ENCODE measurements at places on chromosomes 1 and 21. TPM values are rescaled to one million over a fixed set of nuclear protein-coding genes. Genes with fewer than 3 reads are reported as not detected.

DNA sequence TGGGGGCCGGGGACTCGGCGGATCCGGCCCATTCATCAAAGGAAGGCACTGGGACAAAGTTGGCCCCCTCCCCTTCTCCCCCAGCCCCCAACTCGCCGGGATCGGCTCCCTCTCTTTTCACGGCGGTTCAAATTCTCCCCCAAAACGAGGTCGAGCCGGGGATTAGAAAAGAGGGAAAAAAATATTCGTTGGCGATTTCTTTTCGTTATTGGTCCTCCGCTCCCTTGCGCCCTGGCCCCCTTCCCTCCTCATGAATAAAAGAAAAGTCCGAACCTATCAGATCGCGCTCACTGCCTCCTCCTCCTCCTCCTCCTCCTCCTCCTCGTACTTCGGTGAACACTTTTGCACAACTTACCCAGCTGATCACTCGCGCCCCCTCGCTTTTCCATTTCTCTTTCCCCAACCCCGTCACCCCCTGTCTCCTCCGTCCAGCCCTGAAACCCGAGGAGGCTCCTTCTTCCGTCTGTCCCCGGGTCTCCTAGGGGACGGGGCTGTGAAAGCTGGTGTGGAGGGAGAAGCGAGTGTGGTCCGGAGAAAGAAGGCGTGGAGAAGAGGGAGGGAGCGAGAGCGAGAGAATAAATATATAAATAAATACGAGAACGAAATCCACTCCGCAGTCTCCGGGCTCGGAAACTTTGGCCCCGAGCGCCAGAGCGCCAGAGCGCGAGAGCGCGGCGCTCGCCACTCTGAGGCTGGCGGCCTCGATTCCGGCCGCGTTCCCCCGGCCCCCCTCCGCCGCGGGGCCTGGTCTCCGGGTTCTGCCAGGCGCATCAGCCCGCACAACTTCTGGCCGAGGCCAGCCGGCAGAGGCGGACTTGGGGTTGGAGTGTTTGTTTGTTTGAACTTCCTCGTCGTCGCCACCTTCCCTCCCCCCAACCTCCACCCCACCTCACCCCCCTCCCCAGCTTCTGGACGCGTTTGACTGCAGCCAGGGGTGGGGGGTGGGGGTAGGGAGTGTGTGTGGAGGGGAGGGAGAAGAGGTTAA lies at the start of gene PAX7:
PAX7 (plus strand) TSS at position 336 of the 985 bp plus-strand sequence. CDS start 758 bp downstream, outside the sequence.
- no peak for DNase-seq
- H3K4me3 ChIP-seq: no peak within 1 kb of the TSS
- H3K27me3 ChIP-seq: peaks cover 100% of the 10 kb centered on the region
- peaks cover 8% of the 10 kb centered on the region for H3K4me1 ChIP-seq

DNA sequence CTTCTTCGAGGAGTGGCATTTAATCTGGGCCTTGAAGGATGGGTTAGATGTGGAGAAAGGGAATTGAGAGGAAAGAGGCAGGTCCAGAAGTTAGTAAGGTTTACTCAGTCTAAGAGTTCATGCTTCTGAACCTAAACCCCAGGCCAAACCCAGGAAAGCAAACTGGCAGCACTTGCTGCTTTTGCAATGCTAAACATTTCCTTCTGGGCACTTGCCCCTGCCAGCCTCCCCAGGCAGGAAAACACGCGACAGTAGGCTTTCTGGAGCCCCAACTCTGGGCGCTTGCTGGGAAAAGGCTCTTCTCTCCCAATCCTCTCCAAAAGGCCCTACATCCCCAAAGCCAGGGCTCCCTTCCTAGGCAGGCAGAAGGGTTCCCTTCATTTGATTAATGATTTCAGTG lies 2.5 kb downstream of the OLFML2B start:
- H3K27ac ChIP-seq: peak overlapping the region; percentile 84
- no peak overlapping the region for H3K4me3 ChIP-seq
- H3K36me3 ChIP-seq: no peaks in the 10 kb centered on the region
- peaks cover 13% of the 10 kb centered on the region for H3K27me3 ChIP-seq

DNA sequence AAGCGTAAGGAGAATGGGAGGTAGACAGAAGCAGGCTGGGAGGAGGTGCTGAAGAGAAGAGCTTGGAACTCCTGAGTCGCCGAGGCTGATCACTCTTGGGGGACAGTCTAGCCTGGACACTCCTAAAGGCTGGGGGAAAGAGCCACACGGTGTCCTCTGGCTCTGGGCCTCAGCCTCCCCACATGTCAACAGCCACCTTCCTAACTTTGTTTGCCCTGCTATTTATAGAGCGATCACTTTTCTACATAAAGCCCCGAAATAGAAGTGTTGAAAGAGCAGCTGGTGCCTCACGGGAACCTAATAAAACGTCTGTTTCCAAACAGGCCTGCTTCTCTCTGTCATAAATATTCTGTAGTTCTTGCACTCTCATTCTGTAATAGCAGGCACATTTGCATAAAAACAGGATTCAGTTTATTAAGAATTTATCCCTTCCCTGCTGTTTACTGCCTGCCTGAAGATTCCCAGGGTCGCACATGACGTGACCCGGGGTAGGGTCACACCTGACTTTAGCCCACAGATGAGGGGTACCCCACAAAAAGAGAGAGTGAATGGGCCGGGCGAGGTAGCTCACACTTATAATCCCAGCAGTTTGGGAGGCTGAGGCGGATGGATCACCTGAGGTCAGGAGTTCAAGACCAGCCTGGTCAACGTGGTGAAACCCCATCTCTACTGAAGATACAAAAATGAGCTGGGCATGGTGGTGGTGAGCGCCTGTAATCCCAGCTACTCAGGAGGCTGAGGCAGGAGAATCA lies 212.5 kb downstream of the TOMM20 start:
- H3K4me1 ChIP-seq: peaks cover 44% of the 10 kb centered on the region
- peak overlapping the region; percentile 39 for H3K27ac ChIP-seq
- no peaks in the 10 kb centered on the region for H3K27me3 ChIP-seq
- H3K4me3 ChIP-seq: no peak overlapping the region
- no peak for DNase-seq

DNA sequence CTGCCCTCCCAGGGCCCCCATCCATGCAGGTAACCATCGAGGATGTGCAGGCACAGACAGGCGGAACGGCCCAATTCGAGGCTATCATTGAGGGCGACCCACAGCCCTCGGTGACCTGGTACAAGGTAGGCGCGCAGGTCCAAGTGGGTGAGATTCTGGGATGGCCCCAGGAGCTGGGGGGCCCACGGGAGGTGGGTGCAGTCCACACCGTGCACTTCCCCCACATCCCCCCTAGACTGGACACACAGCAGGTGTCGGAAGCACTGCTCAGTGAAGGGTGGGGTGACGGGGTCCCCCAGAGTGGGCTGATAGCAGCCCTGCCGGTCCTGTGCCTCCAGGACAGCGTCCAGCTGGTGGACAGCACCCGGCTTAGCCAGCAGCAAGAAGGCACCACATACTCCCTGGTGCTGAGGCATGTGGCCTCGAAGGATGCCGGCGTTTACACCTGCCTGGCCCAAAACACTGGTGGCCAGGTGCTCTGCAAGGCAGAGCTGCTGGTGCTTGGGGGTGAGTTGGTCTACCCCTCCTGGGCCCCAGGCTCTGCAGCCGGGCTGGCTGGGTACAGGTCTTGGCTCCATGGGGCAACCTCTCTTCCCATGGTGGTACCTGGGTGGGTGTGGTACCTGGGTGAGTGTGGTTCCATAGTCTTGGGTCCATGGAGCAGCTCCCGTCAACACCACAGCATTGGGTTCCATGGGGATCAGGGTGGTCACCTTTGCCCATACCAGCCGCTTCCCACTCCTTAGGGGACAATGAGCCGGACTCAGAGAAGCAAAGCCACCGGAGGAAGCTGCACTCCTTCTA lies 40.4 kb downstream of the TRIM11 start:
- peaks cover under 1% of the 10 kb centered on the region for H3K4me1 ChIP-seq
- H3K27ac ChIP-seq: no peak overlapping the region
- H3K27me3 ChIP-seq: peaks cover 25% of the 10 kb centered on the region
- DNase-seq: no peak
- H3K36me3 ChIP-seq: no peaks in the 10 kb centered on the region

GRCh38 chr1:98129491-98129890 lies 208.7 kb upstream of the DPYD start:
- H3K4me3 ChIP-seq: no peak overlapping the region
- no peaks in the 10 kb centered on the region for H3K27me3 ChIP-seq
- DNase-seq: no peak
- H3K27ac ChIP-seq: no peak overlapping the region
- H3K36me3 ChIP-seq: no peaks in the 10 kb centered on the region

DNA sequence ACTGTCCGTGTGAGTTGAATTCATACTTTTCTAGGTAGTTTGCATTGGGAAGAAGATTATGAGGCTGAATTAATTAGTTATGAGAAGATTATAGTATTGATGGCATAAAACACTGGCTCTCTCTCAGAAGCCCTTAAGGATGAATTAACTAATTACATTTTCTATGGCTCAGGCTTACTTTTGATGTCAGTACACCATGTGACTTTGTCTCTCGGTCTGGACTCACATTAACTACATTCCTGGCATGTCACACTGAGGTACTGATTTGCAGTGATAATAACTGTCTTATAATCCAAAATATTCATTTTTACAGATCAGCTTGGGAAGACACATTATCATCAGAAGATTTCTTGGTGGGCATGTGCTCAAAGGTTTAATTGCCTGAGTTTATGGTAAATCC lies 362.2 kb downstream of the ZP4 start:
- H3K27me3 ChIP-seq: no peaks in the 10 kb centered on the region
- H3K27ac ChIP-seq: no peak overlapping the region
- DNase-seq: no peak
- no peak overlapping the region for H3K4me3 ChIP-seq

- H3K36me3 ChIP-seq: no peaks in the 10 kb centered on the region
- H3K4me1 ChIP-seq: no peaks in the 10 kb centered on the region
- no peaks in the 10 kb centered on the region for H3K27me3 ChIP-seq
- H3K27ac ChIP-seq: no peak overlapping the region
These were observed 68.0 kb downstream of the ADAMTS1 start for GRCh38 chr21:26777166-26777565.

GRCh38 chr1:84069236-84069845 lies 70.4 kb upstream of the TTLL7 start:
- H3K36me3 ChIP-seq: no peaks in the 10 kb centered on the region
- peaks cover 8% of the 10 kb centered on the region for H3K27me3 ChIP-seq
- H3K4me3 ChIP-seq: no peak overlapping the region
- no peak for DNase-seq

GRCh38 chr21:25960402-25960801 lies 210.2 kb downstream of the APP start:
- no peaks in the 10 kb centered on the region for H3K36me3 ChIP-seq
- no peak overlapping the region for H3K27ac ChIP-seq
- no peaks in the 10 kb centered on the region for H3K27me3 ChIP-seq
- no peaks in the 10 kb centered on the region for H3K4me1 ChIP-seq
- DNase-seq: no peak
- H3K4me3 ChIP-seq: no peak overlapping the region

DNA sequence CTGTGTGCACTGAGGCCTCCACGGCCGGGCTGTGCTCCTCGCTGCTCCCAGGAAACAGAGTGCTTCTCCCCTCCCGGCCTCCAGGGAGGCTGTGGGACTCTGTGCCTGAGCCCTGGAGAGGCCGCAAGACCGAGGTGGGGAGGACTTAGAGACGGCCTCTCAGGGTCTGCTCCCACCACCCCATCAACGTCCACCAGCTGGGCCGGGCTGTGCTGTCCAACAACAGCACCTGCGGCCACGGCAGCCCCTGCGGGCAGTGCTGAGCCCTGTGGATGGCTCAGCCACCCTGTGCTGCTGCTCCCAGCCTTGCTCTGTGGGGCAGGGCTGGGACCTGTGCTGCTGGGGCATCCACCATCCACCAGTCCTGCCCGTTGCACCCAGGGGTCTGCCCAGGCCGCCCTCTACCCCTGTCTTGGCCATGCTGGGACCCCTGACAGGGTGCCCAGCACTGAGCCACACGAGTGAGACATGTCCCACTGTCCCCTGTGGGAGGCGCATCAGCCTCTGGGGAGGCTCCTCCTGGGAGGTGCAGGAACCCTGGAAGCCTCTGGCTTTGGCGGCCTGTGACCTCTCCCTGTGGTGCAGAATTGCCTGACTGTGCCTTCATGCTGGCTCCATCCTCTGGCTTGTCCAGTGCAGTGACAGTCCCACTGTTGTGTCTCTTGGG lies 31.2 kb upstream of the LRRC3 start:
- H3K27me3 ChIP-seq: no peaks in the 10 kb centered on the region
- no peak for DNase-seq
- no peaks in the 10 kb centered on the region for H3K4me1 ChIP-seq
- H3K4me3 ChIP-seq: no peak overlapping the region
- no peak overlapping the region for H3K27ac ChIP-seq
- no peaks in the 10 kb centered on the region for H3K36me3 ChIP-seq

DNA sequence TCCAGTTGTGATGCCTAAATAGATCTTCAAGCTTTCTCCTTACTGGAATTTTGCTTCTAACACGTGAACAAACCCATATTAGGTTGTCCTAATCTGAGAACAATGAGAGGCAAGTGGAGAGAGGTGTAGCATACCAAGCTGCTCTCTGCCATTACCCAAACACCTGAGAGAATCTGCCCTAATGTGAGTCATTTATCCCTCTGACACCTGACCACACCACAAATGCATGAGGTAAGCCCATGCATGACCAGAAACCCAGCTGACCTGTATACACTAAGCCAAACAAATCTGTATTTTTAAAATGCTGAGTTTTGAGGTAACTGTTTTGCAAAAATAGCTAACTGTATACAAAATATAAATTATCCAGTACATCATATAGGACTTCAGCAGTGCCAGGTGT lies 1458.1 kb upstream of the B3GALT2 start:
- no peaks in the 10 kb centered on the region for H3K36me3 ChIP-seq
- no peak for DNase-seq
- no peaks in the 10 kb centered on the region for H3K4me1 ChIP-seq
- no peaks in the 10 kb centered on the region for H3K27me3 ChIP-seq
- H3K4me3 ChIP-seq: no peak overlapping the region
- no peak overlapping the region for H3K27ac ChIP-seq

GRCh38 chr1:37846647-37847339 lies 12.6 kb downstream of the MTF1 start:
- no peaks in the 10 kb centered on the region for H3K36me3 ChIP-seq
- peaks cover 19% of the 10 kb centered on the region for H3K4me1 ChIP-seq
- H3K27ac ChIP-seq: peak overlapping the region; percentile 73
- H3K27me3 ChIP-seq: no peaks in the 10 kb centered on the region
- H3K4me3 ChIP-seq: no peak overlapping the region

DNA sequence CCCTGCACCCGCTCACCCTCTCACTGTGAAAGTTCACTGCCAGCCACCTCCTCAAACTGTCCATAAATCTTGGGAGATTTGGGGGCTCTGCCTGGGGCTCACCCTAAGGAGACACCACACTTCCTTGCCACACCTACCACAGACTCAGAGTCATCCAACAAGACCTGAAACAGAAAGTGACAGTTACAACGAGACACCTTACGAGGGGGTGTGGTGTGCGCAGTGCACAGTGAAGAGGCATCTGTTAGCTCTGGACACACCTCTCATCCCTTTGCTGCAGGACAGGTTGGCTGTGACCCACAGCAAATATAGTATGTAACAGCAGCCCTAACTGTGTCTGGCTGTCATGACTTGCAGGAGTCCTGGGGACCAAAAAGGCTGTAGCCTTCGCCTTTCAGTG lies 190.2 kb downstream of the NR5A2 start:
- DNase-seq: peak; percentile 12
- no peaks in the 10 kb centered on the region for H3K27me3 ChIP-seq
- H3K4me1 ChIP-seq: no peaks in the 10 kb centered on the region
- H3K4me3 ChIP-seq: no peak overlapping the region
- no peak overlapping the region for H3K27ac ChIP-seq

GRCh38 chr21:27021046-27021445 lies 54.2 kb upstream of the ADAMTS5 start:
- H3K4me1 ChIP-seq: no peaks in the 10 kb centered on the region
- no peak overlapping the region for H3K4me3 ChIP-seq
- no peaks in the 10 kb centered on the region for H3K36me3 ChIP-seq
- no peak for DNase-seq

- H3K4me1 ChIP-seq: no peaks in the 10 kb centered on the region
- no peak overlapping the region for H3K27ac ChIP-seq
- no peaks in the 10 kb centered on the region for H3K36me3 ChIP-seq
- no peak for DNase-seq
These were observed 57.6 kb upstream of the FMO3 start for GRCh38 chr1:171032822-171033702.

The ELAVL4 gene
- total RNA-seq: not detected

The LRRC39 gene
- 0.48 TPM for total RNA-seq

The CDK18 gene
- 34.4 TPM for total RNA-seq
